Activated effector memory CD4-positive, alpha-beta T cell treated with Interleukin-2 at 50 U/mL for 16 hours (primary cell): ENCODE measurements at places on chromosomes 6 and 20.

DNA sequence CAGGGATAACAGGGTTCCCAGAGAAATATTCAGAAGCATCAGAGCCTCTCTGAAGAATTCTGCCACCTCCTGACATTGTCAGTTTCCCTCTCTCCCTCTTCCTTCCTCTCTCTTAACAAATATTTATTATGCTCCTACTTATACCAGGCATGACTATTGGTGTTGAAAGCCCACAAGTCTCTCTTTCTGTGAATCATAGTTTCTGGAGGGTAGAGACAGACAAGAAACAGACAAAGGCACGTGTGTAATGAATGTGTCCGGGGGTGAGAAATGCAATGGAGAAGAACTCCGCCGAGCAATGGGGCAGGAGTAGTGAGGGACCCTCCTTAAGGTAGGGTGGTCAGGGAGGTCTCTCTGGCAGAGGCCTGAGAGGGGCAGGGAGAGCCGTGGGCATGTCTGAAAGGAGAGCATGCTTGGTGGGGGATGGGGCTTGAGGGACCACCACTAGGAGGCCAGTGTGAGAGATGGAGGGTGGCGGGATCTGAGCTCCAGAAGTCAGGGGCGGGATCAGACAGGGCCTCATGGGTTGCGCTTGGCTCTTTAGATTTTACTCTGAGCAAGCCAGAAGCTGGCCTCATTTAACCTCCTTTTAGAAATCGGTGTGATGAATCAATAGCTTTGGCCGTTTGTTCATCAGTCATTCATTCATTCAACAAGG lies 57.3 kb downstream of the EYA2 start:
- DNase-seq, result no peak

DNA sequence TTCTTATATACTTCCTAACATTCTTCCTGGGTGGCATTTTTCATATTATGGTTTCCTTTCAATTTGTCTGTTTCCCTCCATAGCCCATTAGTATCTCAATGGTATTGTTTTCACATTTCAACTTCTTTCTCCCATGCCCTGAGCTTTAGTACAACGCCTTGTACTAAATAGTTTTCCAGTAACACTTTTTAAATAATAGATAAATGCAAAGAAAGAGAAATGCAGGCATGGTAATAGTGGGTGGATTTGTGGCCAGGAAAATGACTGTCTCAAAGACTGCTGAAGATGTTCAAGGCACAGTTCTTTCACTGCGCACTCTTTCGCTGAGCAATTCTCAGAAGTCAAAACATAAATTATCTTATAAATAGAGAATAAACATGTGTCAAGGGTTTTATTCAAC lies 145.1 kb downstream of the LCA5 start:
- no peak for DNase-seq

DNA sequence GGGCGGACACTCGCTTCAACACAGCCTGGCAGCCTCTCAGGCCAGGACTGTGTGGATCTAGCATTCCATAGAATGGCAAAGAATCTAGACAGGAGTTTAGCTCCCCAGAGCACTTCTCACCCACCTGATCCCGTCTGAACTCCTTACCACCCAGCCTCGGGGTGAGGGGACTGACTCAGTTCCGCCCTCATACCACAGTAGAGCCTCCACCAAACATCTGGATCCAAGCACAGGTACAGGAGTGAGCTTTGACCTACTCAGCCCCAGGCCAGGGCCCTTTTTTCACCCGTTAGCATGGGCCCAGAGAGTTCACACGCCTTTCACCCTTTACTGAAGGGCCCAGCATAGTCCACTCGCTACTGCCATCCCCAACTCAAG lies 715 bp downstream of the PSMF1 start:
- no peak for DNase-seq

- no peak for DNase-seq
Measured at GRCh38 chr6:126773112-126773805, 345.2 kb upstream of the RSPO3 start.

GRCh38 chr6:37690964-37691735 lies 6.5 kb downstream of the MDGA1 start:
- no peak for DNase-seq

GRCh38 chr20:62337558-62338293 lies 29.4 kb downstream of the LAMA5 start:
- DNase-seq, result no peak

DNA sequence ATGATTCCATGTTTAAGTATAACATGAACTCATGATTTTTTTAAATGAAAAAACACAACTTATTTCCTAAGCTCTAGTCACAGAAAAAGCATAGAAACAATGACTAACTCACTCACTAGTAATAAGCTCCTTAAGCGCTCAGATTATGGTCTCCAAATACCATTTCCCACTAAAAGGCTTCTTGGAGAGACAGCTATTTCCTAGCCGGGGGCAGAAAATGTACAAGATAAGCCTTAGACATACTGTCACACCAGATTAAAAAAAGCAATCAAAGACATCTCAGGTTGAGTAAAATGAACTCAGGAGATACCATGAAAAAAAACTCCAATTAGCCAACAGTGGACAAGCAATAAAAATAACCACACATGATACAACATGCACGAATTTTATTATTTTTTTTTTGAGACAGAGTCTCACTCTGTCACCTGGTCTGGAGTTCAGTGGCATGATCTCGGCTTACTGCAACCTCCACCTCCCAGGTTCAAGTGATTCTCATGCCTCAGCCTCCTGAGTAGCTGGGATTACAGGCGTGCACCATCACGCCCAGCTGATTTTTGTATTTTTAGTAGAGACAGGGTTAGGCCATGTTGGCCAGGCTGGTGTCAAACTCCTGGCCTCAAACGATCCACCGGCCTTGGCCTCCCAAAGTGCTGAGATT lies 14.9 kb downstream of the SRPK1 start:
- no peak for DNase-seq

GRCh38 chr20:10591946-10592521 lies 81.8 kb downstream of the JAG1 start:
- DNase-seq, result no peak
